GOT3 (cell line): ENCODE measurements at places on chromosomes 12 and 14.

- DNase-seq = no peak
These were observed 106.0 kb upstream of the RTL1 start for GRCh38 chr14:101009531-101009930.

DNA sequence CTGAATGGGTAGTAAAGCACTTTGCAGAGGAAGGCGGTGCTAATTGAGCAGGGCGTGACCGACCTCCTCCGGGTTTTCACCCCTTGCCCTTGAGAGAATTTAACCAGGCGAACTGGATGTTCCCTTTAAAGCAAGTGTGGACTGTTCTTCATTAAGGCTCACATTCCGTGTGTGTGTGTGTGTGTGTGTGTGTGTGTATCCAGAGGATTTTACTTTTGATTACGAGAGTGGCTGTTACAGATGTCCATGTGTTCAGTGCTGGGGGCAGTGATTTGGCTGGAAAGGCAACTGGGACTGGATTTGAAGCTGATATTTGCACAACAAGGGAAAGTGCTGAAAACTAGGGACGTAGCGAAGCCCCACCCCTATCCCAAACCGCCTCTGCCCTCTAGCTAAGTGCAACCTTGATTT lies 2.2 kb downstream of the TMEM132C start:
- DNase-seq = no peak

- no peak for DNase-seq
These were observed 275.2 kb upstream of the GARIN6 start for GRCh38 chr12:99372257-99372920.

DNA sequence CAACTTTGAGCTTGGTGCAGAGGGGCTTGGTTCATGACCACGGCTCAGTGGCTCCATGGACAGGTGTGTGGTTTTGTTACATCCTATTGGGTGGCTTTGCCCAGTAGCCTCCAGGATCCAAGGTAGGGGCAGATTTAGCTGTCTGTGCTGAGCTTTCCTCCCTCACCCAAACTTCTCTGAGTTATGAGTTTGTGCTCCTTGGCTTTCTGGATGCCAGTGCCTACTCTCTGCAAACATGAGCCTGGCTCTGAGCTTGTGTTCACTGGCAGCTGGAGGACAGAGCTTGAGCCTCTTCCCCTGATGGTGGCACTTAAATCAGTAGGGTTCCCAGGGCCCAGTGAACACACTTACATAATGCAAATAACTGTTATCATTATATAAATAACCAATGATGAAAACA lies 45.3 kb upstream of the HECTD1 start:
- DNase-seq = no peak

GRCh38 chr14:88518592-88519512 lies 36.0 kb downstream of the PTPN21 start:
- no peak for DNase-seq

- DNase-seq = no peak
These were observed 141.4 kb downstream of the ADGRD1 start for GRCh38 chr12:131094831-131095805.

DNA sequence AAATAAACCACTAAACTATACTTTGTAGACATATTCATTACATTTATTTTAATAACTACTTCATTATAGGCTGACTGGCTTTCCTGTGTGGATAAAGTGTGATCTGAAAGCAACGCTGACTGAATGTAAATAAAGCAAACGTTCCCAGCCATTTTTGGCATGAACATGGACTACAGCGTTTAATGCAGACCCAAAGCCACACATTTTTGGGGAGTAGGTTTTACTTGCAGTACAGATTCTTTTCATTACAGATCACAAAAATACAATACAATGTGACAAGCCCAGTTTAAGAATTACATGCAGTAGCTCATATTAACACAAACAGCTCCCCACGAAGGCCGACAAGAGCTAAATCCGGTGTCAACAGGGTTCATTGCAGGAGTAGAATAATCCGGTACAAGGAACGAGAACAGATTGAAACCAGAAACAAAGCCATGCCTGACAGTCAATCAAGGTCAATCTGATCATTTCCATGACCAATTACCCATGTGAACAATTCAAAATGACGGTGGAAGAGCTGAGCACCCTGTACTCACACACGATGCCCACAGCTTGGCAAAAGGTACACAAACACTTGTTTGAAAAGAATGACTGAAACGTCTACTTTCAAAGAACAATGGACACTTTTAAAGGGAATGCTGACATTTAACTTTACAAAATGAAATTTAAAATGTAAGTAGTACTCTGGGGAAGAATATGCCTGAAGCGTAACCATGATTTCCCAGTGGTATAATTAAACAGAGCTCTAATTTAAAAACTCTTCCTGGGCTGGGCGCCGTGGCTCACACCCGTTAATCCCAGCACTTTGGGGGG lies 5.3 kb downstream of the BAG5 start:
- DNase-seq = no peak

DNA sequence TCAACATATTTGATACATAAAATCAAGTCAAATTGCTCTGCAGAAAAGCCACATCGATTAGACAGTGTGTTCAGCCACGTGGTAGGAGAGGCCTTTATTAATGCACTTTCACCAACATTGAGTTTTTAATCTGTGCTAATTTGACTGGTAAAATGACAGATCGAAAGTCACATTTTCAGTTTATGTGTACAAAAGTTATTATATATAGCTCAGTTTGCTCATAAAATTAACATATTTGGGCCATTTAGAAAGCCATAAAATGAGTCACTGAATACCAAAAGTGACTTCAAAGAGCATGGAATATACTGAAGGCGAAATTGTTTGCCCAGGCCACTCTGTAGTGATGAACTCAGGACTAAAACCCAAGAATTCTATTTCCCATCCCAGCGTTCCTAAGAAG lies 26.0 kb downstream of the C12orf42 start:
- DNase-seq = no peak

DNA sequence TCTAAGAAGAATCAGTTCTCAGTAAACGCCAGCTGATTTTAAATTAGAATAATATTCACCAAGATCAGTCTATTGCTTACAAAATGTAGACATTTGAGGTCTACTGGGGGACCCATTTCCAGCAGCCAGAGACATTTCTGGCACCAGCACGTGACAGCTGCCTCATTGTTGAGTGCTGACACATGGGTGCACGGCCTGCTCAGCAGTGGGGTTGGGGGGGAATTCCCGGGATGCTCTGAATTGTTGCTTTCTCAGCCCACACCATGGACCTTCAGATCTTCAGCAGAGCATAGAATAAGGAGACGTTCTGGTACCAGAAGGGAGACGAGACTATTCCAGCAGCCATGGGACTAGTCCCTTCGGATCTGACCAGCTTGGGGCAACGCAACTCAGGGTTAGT lies 18.3 kb downstream of the PLEKHG7 start:
- DNase-seq = no peak

DNA sequence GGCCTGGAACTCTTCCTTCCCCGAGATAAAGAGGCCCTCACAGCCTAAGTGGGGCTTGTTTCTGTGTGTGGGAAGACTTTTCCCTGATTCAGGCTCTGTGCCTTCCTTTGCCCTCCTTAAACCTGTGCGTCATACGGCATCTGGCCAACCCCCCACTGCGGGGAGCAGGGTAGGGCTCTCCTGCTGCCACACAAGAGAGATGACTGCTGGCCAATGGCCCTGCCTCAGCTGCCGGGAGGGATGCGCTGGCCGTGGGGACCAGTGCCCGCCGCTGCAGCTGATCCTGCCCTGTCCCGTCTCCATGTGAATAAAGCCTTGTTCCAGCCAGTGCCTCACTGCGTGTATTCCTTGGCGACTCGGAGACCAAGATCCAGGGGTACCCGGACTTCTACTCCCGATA lies 42.5 kb upstream of the BEGAIN start:
- peak; percentile 6 for DNase-seq

GRCh38 chr14:52759145-52759544 lies 29.2 kb downstream of the STYX start:
- no peak for DNase-seq

DNA sequence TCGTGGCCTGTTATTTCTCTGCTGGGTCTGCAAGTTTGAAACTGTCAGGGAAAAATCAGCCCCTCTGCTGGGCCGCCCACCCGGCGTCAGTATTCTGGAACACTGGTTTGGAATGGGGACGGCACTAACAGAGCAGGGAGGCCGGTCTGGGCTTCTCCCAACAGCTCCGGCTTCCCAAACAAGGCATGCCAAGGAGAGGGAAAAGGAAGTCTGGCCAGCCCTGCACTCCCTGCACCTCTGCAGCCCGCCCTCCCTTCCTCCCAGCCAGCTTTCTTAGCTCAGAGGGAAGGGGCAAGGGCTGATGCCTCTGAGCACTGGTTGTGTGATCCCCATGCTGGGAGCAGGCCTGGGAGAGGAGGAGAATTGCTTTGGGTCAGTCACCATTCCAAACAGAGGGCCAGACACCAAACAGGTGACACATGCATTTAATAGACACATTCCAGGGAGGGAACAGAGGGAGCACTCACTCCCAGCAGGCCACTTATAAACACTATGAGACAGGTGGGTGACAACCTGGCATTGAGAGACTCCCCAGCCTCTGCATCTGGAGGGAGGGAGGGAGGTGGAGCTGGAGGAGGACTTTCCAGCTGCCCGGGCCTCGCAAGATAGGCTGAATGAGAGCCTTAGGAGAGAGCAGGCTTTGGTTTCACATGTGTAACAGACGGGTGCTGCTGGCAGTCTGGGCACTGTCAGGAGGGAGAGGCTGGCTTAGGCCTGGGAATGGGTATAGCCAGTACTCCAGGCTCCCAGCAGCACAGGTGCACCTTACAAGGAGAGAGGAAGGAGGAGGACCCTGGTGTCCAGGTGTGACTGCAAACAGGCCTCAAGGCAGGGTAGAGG lies 10.3 kb downstream of the KRT75 start:
- no peak for DNase-seq

DNA sequence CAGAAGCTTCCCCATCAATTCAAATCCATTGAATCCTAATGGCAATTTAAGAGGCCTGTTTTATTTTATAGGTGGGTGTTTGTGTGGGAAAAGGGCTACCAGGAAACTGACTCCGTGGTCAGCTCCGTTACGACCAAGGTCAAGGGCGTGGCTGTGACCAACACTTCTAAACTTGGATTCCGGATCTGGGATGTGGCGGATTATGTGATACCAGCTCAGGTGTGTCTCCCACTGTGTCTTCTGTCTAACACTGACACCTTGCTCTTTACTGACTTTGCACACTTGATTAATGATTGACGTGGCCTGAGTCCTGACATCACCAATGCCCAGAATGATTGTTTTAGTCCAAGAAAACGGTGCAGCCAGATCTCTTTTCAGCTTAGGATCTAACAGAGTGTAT lies 7.1 kb downstream of the P2RX4 start:
- DNase-seq = no peak

GRCh38 chr14:56549721-56550120 lies 29.9 kb upstream of the TMEM260 start:
- DNase-seq = no peak

GRCh38 chr12:98699586-98699985 lies 54.5 kb downstream of the APAF1 start:
- DNase-seq = no peak

DNA sequence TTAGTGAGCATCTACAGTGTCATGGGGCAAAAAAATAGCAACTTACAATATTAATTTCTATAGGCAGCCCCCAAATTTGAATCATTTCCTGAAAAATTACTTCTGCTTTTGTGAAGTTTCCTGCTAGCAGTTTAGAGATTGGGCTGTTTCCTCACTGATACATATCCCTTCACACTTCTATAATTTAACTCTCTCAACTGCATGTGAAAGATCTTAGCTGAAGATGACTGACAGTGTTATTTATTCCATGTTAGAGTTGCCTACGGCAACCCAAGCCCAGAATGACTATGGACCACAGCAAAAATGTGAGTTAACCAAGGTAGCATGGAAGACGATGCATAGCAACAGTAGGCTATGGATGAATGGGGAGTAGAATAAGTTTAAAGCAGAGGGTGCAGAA lies at the start of gene KLRG1:
Gene KLRG1 (plus strand): TSS at position 134 of the 400 bp plus-strand sequence. CDS start 90 bp downstream, at position 224.
- no peak for DNase-seq

DNA sequence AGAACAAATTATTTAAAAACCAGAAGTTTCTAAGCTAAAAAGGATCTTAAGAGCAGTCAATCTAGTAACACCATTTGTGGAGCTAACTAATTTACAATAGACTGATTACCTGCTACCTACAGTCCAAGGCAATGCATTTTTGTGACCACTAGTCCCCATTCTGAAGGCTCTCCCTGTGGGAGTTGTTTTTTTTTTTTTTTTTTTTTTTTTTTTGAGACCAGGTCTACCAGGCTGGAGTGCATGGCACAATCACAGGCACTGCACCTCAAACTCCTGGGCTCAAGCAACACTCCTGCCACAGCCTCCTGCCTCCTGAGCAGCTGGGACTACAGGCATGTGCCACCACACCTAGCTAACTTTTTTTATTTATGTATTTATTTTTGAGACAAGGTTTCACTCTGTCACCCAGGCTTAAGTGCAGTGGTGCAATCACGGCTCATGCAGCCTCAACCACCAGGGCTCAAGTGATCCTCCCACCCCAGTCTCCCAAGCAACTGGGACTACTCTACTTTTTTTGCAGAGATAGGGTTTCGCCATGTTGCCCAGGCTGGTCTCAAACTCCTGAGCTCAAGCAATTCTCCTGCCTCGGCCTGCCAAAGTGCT lies 3.9 kb downstream of the GNPTAB start:
- no peak for DNase-seq

GRCh38 chr12:27766587-27766986 lies 13.4 kb upstream of the KLHL42 start:
- no peak for DNase-seq

- no peak for DNase-seq
These were observed 3.4 kb downstream of the MMP17 start for GRCh38 chr12:131831635-131832041.

GRCh38 chr12:32062881-32063280 lies 43.8 kb upstream of the BICD1 start:
- no peak for DNase-seq

DNA sequence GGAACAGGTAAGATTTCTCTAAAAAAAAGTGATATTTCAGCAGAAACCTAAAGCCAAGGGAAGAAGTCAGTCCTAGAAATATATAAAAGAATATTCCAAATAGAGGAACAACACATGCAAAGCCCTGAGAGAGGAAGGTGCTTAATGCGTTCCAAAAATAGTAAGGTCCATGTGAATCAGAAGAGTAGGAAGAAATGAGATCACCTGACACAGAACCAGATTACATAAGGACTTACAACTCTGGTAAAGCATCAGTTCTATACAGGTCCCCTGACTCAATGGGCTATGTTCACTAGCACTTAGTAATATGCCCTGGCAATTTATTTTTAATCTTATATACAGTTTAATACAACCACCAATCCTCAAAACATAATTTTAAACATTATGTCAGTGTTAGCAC lies 30.0 kb downstream of the SENP1 start:
- DNase-seq = no peak

DNA sequence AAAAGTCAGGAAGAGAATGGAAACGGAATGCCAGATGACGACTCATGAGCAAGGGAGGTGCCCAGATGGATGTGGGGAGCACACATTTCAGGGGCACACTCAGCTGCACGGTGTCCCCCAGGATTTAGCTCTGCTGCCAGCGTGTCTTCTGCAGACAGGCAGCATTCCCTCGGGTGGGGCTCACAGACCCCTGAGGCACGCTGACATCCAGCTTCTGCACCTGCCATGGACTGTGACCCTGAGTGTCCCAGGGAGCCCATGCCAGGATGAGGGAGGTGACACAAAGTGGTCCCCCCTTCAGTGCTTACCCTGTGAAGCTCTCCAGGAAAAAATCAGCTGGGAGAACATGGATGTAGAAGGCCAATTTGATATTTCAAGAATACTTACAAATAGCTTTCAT lies 84.2 kb downstream of the PIWIL1 start:
- no peak for DNase-seq
